ENCODE measurements at places on chromosomes 12 and 14.

GRCh38 chr14:36974985-36975384, 197.4 kb downstream of the SLC25A21 start:
- no peak for DNase-seq

- DNase-seq, result no peak
Observed at GRCh38 chr12:617304-617915, 45.8 kb downstream of the NINJ2 start.

GRCh38 chr12:7832059-7832696, 40.5 kb downstream of the SLC2A14 start:
- DNase-seq, result peak; percentile 24

DNA sequence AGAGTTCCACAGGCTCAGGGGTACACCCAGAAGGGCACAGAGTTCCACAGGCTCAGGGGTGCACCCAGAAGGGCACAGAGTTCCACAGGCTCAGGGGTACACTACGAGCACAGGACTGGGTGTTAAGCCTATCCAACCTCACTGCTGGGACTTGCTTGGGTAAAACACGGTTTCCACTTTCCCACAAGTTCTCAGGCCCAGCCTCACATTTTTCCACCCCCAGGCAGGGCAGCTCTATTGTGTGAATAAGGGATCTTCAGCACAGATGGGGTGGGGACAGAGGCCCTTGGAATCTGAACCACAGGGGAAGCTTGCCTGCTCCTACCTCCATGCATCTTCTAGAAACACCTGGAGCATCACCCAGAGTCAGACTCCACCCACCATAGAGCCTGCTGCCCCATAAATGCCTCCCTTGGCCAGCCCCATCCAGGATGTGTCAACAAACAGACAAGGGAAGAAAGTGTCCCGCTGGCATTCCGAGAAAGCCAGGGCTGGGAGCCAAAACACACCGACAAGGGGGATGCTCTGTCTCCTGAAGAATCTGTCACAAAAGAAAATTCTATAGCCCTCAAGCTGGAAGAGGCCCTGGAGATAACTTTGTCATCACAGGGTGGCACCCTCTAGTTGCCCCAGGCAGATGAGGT, 4.8 kb downstream of the CRACR2A start:
- no peak for DNase-seq

- no peak for DNase-seq
Observed at GRCh38 chr12:17928708-17929366, 161.2 kb downstream of the RERGL start.

GRCh38 chr12:21444193-21445146, 7.0 kb downstream of the PYROXD1 start:
- DNase-seq, result no peak

DNA sequence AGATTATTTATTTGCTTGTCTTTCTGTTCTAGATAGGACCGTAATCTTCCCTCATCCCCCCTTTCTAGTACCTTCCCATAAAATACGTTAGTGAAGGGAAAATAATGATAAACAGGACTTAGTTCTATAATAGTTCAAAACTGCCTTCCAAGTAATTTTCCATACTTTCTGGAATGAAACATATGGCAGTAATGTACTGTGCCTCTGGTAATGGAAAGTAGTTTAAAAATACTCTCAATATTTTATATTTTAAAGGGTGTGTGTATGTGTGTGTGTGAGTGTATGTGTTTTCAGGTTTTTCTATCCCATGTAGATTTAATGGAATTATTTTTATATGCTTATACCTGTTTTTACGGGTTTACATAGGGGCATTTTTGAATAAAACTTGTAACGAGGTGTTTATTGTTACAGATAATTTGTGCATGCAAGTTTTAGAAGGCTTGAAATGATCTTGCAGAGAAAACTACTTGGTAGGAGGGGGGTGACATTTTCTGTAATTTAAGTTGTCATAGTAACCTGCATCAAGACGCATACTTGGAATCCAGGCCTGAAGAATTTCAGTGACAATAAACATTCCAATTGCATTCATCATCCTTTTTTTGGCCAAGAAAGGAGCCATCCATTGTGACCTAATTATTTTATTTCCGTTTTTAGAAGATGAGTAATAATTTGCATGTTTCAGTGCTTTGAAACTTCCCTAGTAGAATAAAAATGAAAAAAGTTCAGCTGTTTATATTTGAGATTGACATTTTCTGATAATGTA, 38.9 kb downstream of the RASSF8 start:
- no peak for DNase-seq

DNA sequence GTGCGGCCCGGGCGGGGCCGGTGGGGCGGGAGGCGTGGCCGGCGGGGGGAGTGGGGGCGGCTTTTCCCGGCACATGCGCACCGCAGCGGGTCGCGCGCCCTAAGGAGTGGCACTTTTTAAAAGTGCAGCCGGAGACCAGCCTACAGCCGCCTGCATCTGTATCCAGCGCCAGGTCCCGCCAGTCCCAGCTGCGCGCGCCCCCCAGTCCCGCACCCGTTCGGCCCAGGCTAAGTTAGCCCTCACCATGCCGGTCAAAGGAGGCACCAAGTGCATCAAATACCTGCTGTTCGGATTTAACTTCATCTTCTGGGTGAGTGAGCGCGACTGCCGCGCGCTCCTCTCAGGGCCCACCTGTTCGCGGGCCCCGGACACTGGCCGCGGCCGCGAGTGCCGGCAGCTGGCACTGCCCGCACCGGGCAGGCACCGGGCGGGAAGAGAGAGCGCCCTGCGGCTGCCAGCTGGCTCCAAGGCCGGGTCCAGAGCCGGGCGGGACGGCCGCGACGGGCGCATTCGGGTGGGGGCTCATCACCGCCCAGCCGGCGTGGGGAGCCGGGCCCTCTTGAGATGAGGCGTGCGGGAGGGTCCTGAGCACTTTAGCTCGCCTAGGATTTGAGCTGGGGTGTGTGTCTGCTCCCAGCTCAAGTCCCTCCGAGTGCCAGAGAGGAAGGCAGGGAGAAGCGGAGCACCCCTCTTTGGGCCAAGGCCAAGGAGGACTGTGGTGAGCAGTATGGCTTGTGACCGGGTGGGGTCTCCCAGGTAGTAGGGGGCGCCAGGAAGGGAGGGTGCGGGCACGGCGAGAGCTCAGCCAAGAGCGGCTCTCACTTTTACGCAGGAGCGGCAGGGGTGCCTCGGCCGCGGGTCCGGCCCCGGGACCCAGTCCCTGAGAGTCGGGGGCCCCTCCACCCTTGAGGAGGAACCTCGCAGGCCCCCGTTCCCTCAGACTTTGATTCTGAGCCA, at the start of gene CD9:
CD9 (plus strand) TSS at position 145 of the 957 bp plus-strand sequence; CDS start at position 245, 100 bp downstream.
- no peak for DNase-seq

DNA sequence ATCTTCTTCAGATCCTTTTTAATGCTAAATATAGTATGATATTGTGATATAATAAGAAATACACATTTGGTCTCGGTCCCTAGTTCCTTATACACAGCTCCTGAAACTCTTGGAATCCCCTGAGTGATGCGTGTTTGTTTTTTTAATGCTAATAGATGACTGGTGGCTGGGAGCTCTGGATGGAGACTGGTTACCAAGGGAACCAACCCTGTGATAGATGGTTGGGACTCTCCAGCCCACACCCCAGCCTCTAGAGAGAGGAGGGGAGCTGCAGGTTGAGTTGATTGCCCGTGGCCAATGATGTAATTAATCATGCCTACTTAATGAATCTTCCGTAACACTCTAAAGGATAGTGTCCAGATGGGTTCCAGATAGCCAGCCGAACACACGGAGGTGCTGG, 140.6 kb downstream of the FBXL14 start:
- no peak for DNase-seq

GRCh38 chr14:94009767-94010166, 12.7 kb downstream of the CCDC197 start:
- DNase-seq, result peak; percentile 32

DNA sequence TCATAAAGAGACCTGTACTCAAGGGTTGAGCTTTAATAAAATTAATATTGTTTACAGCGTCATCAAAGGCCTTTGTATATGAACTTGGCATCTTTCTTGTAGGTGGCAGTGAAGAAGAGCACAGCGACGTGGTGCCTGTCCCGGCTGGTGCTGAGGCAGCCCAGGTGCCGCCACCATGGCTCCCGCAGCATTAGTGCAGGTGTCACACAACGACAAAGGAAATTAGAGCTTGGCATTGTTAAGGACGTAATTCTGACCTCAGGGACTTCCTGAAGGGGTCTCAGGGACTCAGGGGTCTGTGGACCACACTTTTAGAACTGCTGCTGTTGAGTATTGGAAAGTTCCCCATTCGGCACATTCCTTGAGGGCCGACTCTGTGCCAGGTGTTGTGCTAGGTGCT, 24.1 kb downstream of the EML1 start:
- DNase-seq, result no peak

DNA sequence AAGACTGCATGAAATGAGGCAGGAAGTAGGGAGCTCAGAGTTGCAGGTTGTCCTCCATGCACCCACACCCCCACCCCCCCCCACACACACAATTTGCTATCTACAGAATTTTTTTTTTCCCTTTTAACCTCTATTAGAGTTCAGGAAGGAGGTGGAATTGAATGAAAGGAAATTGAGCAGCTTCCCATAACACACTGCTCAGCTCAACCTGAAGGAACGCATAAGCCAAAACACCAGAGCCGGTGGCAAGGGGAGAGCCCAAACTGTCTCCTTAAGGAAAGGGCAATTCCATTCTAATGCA, 74.1 kb downstream of the NUAK1 start:
- no peak for DNase-seq

GRCh38 chr14:34668111-34668510, 38.2 kb upstream of the SNX6 start:
- no peak for DNase-seq

DNA sequence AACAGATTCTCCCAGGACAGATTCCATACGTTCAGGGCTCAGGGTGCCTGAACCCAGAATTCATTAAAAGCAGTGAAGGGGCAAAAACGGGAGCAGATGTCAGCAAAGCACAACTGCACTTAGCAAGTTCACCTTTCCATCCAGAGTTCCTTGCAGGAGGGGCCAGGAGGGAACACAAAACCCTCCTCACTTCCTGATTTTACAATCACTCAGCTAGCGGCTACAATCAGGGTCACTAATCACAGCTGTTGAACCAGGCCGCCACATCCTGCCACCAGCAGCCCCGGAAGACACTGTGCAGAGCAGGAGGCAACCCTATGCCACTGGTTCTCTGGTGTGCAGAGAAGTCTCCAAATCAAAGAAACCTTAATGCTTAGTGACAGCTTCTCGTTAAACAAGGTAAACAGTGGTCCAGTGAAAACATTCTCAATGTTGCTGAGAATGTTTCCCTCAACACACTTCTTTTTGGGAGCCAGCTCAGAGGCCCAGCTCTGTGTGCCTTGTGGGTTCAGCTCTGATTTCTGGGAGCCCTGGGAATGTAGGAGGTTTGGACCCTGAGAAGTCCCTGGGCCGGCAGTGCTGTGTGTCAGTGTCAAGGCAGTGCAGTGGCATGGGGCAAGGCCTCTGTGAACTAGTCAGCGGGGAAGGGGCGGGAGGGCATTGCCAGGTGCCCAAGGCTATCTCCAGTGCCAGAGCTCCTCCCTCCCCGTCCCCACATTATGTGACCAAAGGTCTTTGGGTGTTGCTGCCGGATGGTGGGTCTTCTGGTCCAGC, 54.5 kb downstream of the VCPKMT start:
- no peak for DNase-seq
